NCI-H1417 treated with DMSO at 0.1 percent for 48 hours (cell line): ENCODE measurements at places on chromosomes 5 and 9.

DNA sequence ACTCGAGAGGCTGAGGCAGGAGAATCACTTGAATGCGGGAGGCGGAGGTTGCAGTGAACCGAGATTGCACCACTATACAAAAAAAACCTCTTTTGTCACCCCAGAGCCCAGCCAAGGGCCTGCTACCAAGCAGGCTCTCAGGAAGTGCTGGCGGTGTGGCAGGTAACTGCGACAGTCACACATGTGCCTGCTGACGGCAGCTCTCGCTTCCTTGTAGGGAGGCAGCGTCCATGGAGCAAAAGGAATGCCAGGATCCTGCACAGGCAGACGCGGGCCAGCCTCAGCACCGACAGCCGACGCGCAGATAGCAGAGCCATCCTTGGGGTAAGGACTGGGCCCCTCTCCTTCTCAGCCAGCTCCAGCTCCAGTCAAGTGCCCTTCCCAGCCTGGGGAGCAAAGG lies 3.9 kb downstream of the LRRC8A start:
- DNase-seq, result no peak

- no peak for DNase-seq
These were observed 24.7 kb downstream of the MLANA start for GRCh38 chr9:5915438-5915837.

- no peak for DNase-seq
These were observed 122.4 kb upstream of the SLC12A2 start for GRCh38 chr5:127961006-127961762.

- DNase-seq, result no peak
These were observed 1016.4 kb upstream of the DMAC1 start for GRCh38 chr9:8815931-8816330.

- DNase-seq, result no peak
These were observed 1.4 kb downstream of the TJP2 start for GRCh38 chr9:69175486-69175885.

- no peak for DNase-seq
These were observed 288.0 kb downstream of the ASTN2 start for GRCh38 chr9:117126871-117127270.

DNA sequence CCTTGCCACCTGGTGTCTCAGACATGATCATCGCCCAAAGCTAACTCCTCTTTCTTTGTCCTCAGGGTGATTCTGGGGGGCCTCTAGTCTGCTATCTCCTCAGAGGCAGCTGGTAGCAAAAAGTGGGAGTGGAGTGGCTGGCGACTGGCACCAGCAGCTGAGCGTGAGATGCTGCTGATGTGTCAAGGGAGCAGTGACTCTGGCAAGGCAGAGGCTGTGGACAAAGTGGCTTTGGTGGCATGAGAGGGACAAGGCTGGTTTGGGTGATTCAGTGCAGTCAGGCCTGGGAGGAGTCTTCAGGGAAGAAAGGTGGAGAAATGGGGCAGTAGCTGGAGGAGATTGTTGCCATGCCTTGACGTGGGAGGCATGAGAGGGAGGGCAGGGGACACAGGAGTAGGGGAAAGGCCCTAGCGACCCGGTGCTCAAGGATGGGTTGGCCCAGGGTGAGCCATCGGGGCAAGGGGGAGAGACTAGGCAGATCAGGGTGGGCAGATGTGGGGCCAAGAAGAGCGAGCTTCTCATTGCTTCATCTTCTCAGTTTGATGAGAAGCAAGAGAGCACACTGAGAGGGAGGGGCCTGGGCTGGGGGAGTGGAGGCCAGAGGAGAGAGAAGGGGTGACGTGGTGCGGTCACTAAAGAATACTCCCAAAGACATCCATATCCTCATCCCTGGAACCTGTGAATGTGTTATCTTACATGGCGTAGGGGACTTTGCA lies 64.2 kb upstream of the SPTLC1 start:
- DNase-seq, result no peak

GRCh38 chr5:57298295-57298984 lies 124.6 kb downstream of the GPBP1 start:
- no peak for DNase-seq

DNA sequence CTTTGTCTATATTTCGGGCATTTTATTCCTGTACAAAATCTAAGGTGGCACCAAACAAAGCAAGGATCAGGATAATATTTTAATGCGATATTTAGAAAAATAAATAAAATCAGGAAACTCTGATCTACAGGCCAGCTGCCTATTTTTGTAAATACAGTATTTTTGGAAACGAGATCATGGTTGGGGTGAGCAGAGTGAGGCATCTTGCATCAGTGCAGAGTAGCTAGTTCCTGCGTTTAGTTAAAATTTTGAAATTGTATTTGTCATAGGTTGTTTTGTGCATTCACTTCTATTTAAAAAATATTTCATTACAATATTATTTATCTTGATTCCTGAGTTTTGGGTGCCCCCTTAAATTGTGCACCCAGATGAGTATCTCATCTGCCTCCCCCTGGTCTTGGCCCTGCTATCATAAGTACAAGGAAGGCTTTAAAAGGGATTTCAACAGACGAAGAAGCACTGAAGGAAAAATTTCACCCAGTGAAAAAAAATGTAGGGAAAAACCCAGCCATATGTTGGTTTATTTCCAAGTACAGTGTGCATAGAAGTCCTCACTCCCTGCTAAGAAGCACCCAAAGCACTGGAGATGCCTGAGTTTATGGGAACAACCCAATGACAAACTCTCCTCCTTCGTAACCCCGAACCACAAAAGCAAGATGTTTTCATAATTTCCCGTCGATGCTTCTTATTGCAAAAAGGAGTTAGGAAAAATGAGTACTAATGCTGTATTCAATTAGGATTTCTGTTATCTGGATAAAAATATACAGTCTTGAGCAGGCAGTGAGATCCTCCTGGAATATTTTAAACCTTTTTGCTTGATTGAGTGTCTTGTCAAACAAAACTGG lies 304.7 kb upstream of the CLINT1 start:
- no peak for DNase-seq
